Spinal cord (tissue), 10 donors: ENCODE measurements at places on chromosomes 12 and 14.

GRCh38 chr12:115017346-115017745 lies 333.4 kb upstream of the TBX3 start:
- DNase-seq: no peak

GRCh38 chr12:115922952-115923564 lies 354.4 kb downstream of the MED13L start:
- DNase-seq: no peak

DNA sequence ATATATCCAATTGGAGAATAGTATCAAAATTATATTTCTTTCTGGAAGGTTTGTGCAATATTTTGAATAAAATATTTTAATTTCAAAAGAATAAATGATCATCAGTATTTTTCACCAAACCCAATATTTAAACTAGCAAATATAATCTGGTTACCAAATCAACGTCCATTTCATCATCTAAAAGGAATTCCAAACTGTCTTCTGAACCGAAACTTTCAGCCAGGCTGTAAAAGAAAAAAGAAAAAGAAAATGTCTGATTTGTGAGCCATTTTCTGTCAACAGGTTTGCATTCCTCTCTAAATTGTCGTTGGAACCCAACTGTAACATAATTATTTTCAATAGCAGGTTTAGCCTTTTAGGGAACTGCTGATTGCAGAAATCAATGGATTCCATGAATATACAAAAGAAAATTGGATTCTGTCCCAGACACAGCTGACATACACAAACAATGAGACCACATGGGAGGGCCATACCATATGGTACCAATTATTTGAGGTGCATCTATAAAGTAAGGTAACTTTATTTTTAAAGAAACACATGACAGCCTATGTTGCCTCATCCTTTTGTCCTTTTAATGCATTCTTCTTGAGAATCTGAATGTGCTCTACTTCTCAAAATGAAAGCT lies 22.7 kb downstream of the SNRPF start:
- no peak for DNase-seq

- DNase-seq: no peak
Measured at GRCh38 chr14:75822522-75823141, 159.2 kb downstream of the TGFB3 start.

- DNase-seq: no peak
Measured at GRCh38 chr12:94686834-94687628, 36.7 kb upstream of the TMCC3 start.

GRCh38 chr14:70707138-70708038 lies 65.7 kb downstream of the TTC9 start:
- no peak for DNase-seq

DNA sequence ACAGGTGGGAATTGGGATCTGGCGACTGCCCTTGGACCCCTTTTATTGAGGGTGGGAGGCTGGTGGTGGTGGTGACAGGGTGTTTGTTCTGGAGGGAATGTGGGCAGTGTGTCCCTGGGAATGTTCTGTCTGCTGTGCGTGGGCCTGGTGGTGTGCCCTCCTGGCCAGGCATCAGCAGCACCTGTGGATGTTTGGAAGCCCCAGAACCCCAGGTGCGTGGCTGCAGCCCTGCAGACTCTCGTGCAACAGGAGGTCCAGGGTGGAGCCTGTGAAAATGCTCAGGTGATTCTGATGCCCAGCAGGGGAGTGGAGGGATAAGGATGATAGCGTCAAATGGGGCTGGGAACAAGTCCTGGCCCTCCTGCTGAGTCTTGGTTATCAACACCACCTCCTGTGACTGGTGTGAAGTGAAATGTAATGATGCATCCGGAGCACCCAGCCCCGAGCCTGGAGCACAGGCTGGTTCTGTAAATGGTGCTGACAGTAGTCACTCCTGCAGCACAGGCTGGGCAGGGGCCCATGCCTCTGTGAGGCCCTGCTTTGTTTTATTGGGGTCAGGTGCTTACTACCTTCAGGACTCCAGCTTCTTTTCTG lies 176.6 kb downstream of the TSPAN9 start:
- no peak for DNase-seq

DNA sequence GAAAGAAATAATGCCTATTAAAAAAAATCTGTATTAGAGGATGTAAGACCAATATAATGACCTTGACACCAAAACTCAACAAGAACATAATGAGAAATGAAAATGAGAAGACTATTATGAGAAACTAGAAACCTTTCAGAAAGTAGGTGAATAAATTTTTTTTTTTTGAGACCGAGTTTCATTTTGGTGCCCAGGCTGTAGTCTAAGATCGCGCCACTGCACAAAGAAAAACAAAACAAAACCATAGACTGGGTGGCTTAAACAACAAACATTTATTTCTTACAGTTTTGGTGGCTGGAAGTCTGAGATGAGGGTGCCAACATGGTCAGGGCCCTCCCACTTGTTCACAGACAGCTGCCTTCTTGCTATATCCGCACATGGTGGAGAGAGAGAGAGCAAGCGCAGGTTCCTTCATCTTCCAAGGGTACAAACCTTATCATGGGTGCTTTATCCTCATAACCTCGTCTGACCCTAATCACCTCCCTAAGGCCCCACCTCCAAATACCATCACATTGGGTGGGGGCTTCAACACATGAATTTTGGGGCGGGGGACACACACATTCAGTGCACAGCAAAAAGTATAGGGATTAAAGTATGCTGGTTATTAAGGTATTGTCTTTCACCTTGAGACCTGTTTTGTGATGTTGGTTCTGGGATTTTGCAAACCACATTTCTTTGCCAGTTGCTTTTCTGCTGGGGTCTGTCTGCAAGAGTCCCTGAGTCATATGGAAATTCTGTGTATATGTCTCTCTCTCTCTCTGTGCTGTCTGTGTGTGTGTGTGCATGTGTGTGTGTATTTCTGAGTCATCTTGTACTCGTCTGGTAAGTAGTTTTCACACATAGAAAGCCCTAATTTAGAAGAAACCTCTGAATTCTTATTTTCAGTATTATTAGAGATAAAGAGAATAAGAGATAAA lies 26.2 kb downstream of the ZCRB1 start:
- DNase-seq: no peak

DNA sequence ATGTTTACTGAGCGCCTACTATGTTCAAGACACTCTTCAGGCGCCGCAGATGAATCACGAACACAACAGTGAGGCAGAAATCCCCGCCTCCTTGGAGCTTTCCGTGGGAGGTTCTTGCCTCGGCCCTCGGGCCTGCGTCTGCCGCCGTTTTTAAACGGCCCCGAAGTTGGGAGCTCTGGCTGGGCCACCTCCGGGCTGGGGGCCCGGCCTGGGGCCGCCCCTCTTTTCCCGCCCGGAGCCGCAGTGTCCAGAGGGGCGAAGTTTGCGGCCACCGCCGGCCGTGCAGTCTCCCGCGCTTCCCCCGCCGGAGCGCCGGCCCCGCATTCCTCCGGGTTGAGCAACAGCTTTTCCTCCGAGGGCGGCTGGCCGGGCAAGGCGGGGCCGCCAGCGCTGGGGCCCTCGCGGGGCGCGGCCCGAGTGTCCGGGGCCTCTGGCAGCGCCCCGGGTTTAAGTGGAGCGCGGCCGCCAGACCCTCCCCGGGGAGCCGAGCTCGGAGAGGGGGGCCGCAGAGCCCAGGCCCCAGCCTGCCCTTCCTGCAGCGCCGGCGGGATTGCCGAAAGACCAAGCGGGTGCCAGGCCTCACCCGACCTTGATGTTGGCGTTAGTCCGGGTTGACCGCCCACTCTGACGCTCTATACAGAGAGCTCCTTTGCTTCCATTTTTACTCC lies 18.7 kb upstream of the CTDSP2 start:
- DNase-seq: peak; percentile 46

GRCh38 chr12:105480162-105480561 lies 149.7 kb downstream of the C12orf75 start:
- DNase-seq: no peak

- no peak for DNase-seq
Measured at GRCh38 chr12:87618199-87618598, 411.0 kb downstream of the C12orf50 start.
